Smooth muscle cell of trachea (primary cell): ENCODE measurements at places on chromosomes 3 and 15. TPM values are rescaled to one million over a fixed set of nuclear protein-coding genes. Genes with fewer than 3 reads are reported as not detected.

Gene FAM227B
- total RNA-seq = 3.5 and 6.5 TPM in 2 replicates

Gene RASA2
- total RNA-seq = 10.9 and 16.6 TPM in 2 replicates

Gene NAALADL2
- 19.2 and 19.7 TPM in 2 replicates for total RNA-seq

Gene DHFR2
- 7.0 and 7.6 TPM in 2 replicates for total RNA-seq

Gene RTP1
- not detected in 2 replicates for total RNA-seq

Gene PPP2R3A
- total RNA-seq = 16.7 and 20.5 TPM in 2 replicates
